ENCODE measurements at places on chromosomes 12 and 14. TPM values are rescaled to one million over a fixed set of nuclear protein-coding genes. Genes with fewer than 3 reads are reported as not detected.

MANSC4 gene
- not detected for total RNA-seq

PGF gene
- total RNA-seq = 0.86 TPM

ACSM4 gene
- not detected for total RNA-seq

BDKRB1 gene
- total RNA-seq = 15.1 TPM

SMOC1 gene
- not detected for total RNA-seq

TMEM63C gene
- not detected for total RNA-seq

MARS1 gene
- 158 TPM for total RNA-seq

LRRC43 gene
- total RNA-seq = 1.7 TPM

ATF1 gene
- 33.8 TPM for total RNA-seq

TSPAN11 gene
- total RNA-seq = 0.32 TPM

P2RX7 gene
- total RNA-seq = 0.64 TPM

SERPINA9 gene
- not detected for total RNA-seq

MIS18BP1 gene
- 40.6 TPM for total RNA-seq

SOAT2 gene
- total RNA-seq = not detected

MGAT4C gene
- total RNA-seq = not detected

GRCh38 chr12:113862590-113863454 lies 103.3 kb downstream of the RBM19 start:
- peak; percentile 71 for DNase-seq

- no peak for DNase-seq
Observed at GRCh38 chr12:50633955-50634354, 129.2 kb downstream of the DIP2B start.

GRCh38 chr12:2413999-2414792 lies 361.4 kb downstream of the CACNA1C start:
- no peak for DNase-seq

DNA sequence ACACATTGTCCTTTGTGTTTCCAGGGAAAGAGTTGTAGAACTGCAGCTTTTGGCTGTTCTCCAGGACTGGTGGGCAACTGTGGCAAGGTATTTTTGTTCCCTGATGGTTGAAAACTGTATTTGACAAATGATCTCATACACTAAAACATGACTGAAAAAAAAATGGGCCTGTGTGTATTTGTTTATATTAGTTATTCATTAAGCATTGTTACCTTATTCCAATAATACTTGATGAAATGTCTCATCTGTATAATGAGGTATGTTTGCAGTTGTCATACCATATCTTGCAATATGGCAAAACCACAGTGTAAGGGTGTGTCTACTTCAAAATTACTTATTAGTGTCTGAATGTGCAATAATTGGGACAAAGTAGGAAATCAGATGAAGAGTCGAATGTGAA lies 479.4 kb upstream of the NOVA1 start:
- no peak for DNase-seq

DNA sequence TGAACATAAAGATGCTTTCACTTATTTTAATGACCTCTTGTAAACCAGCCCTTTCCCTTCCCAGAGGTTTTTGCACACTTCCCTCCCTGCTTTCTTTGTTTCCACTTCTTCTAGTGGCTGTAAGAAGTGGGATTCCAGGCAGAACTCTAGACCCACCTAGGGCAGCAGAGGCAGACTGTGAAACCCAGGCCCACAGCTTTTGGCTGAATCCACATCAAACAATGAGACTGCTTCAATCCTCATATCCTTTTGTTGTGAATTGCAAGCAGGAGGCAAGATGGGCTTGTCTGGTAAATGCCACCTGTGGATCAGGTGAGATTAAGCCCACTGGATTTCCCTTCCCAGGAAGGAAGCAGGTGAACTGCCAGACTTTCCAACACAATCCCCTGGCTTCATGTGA lies 12.8 kb downstream of the CCDC177 start:
- no peak for DNase-seq

GRCh38 chr12:69101505-69101904 lies 137.9 kb upstream of the CPSF6 start:
- DNase-seq = peak; percentile 86

DNA sequence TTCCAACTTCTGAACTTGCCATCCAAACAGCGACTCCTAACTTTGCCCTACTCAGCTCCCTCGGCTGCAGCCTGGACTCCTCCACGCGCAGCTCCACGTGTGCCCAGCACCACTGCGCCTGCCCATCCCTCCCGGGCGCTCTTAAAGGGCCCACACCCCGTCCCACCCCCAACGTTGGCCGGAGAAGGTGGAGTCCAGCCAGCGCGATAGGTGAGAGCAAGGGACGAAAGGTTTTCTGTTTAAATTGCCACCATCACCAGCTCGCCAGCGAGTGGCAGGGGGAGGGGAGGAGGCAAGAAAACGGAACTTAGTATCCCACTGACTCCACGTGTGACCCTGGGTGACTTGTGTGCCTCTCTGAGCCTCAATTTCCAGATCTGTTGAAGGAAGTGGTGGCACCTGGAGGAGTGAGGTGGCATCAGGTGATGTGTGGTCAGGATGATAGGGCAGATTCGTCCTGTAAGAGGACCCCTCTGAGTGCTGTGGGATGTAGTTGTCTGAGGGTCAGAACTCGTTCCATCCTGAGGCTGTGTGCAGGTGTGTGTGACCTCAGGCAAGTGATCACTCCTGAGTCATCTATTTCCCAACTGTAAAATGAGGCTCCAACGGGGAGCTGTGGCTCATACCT lies 59.7 kb downstream of the TRPV4 start:
- no peak for DNase-seq

DNA sequence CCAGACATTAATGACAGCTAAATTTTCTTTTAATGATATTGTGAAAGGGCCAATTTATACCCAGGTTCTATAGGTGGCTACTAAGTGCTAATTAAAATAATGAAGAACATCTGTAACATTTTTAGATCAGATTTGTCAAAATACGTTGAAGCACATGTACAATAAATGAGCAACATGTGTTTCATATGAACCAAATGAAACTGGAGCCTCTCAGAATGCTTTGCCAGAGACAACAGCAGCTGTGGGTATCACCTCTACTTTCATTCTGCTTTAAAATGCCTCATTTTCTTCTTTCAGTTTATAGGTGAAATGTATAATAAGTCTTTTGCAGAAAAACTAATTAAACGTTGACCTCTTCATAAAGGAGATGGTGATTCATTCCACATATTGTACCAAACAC lies 26.1 kb upstream of the MYF6 start:
- DNase-seq = no peak

- no peak for DNase-seq
Observed at GRCh38 chr14:95327558-95328374, 8.1 kb upstream of the CLMN start.

DNA sequence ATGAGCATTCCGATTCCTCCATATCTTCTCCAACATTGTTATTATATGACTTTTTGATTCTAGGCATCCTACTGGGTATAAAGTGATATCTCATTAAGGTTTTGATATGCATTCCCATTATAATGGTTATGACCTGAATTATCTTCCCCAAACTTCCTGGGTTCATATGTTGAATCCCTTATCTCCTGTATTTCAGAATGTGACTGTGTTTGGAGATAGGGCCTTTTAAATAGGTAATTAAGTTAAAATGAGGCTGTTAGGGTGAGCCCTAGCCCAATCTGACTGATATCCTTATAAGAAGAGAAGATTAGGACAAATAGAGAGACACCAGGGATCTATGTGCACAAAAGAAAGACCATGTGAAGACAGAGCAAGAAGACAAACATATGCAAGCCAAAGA lies 96.9 kb upstream of the PMCH start:
- DNase-seq = no peak

GRCh38 chr14:54606178-54606577 lies 39.2 kb downstream of the SAMD4A start:
- DNase-seq = peak; percentile 55

DNA sequence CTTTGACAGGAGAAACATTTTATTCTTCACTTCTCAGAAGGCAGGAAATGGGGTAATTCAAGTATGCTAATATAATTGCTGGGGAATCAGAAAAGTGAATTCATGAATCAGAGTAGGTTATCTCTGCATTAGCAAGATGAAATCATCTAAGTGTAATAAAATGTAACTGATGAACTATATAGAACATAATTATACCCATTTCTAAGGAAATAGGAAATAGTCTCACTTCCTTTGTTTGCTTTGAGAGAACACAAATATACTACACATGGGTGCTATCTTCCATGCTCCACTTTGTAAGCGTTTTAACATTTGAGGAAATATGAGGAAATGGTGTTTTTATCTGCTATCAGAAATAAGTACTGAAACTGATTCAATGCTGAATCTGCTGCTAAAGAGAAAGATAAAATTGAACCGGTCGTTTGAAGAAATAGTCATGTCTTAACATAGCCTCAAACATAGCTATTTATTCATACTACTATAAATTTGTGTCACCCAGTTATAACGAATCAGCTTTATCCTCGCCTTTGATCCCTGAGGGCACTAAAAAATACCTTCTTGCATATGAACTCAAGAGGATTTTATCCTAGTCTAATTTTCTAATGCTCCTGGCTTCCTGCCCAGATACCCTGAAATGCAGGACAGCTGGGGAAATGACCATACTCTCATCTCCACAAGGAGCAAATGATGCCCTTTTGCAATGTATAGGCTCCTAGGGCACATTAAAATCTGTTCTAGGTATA lies 696.0 kb downstream of the C12orf50 start:
- DNase-seq = no peak

DNA sequence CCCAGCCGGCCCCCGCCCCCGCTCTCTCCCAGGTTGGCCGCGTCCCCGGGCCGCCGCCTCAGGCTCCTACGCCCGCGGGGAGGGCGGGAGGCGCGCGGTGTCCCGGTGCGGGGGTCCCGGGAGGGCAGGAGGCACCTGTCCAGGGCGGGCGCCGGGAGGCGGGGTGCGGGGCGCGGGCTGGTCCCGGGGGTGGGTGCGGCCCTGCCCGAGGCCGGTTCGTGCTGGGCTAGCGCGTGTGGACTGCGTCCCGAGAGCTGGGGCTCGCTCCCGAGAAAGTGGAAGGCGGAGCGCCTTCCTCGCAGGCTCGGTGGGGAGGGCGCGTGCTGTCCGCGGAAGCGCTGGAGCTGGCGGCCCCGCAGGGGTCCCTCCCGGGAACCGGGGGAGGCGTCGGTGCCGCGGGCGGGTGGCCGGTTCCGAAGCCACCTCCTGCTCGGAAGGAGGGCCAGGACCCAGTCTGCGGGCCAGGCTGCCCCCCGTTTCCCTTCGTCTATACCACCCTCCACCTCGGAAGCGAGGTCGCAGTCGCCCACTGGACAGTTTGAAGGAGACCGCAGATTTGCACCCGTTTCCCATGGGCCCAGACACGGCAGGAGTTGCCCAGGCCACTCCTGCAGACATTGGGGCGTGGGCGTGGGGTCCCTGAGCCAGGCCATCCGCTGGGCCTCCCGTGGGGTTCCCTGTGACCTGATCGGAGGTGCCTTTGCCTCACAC lies 636 bp downstream of the ZFYVE21 start:
- DNase-seq = no peak

DNA sequence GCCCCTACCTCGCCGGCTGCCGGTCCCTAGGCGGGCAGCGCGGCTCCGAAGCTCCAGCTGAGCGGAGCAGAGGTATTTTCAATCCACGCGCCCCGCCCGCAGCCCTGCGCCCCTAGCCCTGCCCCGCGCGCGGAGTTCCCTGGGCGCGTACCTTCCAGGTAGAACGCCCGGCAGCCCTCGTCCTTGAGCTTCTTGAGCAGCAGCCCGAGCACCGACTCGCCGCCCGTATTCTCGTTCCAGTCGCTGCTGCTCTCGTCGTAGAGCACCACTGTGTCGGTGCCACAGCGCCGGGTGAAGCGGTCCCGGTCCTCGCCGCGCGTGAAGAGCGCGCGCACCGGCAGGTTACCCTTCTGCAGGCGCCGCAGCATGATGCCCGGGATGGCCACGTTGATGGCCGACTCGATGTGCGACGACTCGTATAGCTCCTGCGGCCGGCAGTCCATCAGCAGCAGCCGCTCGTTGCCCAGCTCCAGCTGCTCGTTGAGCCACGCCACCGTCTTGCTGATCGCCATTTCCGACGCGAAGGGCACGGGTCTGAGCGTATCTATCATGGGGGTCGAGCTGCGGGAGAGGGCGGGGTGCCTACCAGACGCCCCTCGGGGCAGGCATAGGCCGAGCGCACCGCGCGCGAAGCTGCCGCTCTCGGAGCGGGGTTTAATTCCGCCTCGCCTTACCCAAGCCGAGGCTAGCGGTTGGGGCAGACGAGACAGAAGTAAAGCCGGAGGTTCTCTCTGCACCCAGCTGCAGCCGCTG lies 636 bp downstream of the DUSP6 start:
- peak; percentile 45 for DNase-seq

GRCh38 chr12:52444647-52445595 lies 7.0 kb downstream of the KRT6B start:
- DNase-seq = no peak

- DNase-seq = no peak
Observed at GRCh38 chr12:64086946-64087345, 135.2 kb downstream of the KICS2 start.

- peak; percentile 80 for DNase-seq
Observed at GRCh38 chr12:47021298-47021697, 58.1 kb upstream of the PCED1B start.

GRCh38 chr12:123859035-123859434 lies 96.9 kb downstream of the DNAH10 start:
- DNase-seq = no peak

GRCh38 chr14:54589076-54589475 lies 22.1 kb downstream of the SAMD4A start:
- DNase-seq = no peak

DNA sequence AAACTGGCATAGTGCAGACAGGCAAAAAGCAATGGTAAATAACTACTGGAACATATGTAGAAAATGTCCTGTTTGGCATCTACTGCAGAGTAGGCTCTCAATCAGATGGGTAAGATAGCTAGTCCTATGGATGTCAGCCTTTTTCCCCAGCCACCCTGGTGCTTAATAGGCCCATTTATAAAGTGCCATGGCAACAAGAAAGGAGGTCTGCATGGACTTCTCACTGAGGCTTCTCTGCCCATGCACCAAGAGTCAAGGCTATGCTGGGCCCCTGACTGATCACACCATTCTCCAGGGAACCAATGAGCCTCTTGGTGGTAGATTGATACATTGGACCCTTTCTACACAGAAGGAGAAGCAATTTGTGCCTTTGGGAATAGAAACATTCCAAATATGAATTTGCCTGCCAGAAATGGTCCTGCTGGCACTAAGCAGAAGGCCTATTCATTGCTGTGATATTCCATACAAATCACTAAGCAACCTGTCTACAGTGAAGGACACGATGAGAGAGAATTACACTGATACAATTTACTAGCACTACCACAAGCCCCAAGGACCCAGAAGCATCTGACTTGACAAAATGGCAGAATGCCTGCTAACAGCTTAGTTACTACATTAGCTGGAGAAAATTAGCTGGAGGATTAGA lies 43.8 kb downstream of the RESF1 start:
- no peak for DNase-seq

- peak; percentile 2 for DNase-seq
Observed at GRCh38 chr12:126182619-126183236, 1117.5 kb downstream of the AACS start.

DNA sequence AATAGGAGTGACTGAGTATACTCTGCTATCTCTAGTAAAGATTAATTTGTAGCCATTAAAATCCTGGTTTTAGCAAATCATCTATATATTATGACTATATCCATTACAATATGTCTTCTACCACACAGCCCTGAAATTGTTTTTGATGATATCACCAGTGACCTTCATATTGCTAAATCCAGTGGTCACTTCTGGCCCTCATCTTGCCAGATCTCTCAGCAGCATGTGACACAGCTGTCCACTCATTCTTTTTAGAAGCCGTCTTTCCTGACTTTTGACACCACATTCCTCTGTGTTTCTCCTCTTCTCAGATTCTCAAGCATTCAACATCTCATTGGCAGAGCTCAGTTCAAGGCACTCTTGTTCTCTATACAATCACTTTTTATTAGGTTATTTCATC lies 54.9 kb downstream of the CPNE8 start:
- DNase-seq = peak; percentile 36

- no peak for DNase-seq
Observed at GRCh38 chr12:57296291-57296690, 45.3 kb upstream of the STAC3 start.

- no peak for DNase-seq
Observed at GRCh38 chr12:51345681-51346080, 798 bp downstream of the CELA1 start.
